Neural crest cell (in vitro differentiated cells): ENCODE measurements at places on chromosomes 5 and 9.

DNA sequence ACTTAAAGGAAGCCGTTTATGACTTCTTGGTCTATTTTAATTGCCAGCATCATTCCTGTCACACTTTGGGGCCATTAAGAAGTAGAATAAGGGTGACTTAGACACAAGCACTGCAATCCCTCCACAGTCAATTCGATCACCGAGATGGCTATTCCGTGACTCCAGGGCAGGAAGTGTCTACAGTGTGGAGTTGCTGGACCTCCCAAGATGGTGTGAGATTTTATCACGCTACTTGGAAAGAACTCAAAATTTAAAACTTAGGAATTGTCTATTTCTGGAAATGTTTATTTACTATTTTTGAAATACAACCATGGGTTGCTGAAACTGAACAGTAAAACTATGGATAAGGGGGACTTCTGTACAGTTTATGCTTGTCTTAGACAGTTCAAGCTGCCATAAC is 6.2 kb downstream of the FBXL7 start:
- DNase-seq = no peak

- DNase-seq = no peak
These were observed 136.4 kb downstream of the SEMA5A start for GRCh38 chr5:9409413-9409960.

DNA sequence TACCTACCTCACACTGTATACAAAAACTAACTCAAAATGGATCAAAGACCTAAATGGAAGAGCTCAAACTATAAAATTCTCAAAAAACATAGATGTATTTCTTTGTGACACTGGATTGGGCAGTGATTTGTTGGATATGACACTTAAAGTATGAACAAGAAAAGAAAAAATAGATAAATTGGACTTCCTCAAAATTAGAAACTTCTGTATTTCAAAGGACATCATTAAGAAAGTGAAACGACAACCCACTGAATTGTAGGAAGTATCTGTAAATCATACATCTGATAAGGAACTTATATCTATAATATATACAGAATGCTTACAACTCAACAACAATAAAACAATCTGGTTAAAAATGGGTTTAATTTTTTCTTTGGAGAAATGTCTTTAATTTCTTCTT is 96.7 kb downstream of the NRG2 start:
- no peak for DNase-seq

DNA sequence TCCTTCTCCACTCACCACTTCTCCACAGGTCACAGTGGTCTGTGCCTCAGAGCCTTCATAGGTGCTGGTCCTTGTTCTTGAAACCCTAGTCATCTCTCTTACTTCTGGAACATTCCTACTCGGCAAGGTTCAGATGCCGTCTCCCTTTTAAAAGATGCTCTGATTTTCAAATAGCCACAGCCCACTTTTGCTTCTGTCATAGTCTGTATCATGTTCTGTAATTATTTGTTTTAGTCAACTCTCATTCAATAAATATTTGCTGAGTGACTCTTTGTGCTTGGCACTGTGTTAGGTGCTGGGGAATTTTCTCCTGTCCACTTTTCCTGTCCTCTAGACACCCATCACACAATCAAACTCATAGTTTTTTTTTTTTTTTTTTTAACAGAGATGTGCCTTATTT is 181.3 kb upstream of the IL12B start:
- no peak for DNase-seq

- DNase-seq = no peak
These were observed 141.6 kb downstream of the INSYN2B start for GRCh38 chr5:169838688-169839087.

- DNase-seq = no peak
These were observed 324.9 kb downstream of the SPOCK1 start for GRCh38 chr5:137174196-137174595.

GRCh38 chr9:27675354-27675753 is 102.1 kb upstream of the C9orf72 start:
- no peak for DNase-seq

DNA sequence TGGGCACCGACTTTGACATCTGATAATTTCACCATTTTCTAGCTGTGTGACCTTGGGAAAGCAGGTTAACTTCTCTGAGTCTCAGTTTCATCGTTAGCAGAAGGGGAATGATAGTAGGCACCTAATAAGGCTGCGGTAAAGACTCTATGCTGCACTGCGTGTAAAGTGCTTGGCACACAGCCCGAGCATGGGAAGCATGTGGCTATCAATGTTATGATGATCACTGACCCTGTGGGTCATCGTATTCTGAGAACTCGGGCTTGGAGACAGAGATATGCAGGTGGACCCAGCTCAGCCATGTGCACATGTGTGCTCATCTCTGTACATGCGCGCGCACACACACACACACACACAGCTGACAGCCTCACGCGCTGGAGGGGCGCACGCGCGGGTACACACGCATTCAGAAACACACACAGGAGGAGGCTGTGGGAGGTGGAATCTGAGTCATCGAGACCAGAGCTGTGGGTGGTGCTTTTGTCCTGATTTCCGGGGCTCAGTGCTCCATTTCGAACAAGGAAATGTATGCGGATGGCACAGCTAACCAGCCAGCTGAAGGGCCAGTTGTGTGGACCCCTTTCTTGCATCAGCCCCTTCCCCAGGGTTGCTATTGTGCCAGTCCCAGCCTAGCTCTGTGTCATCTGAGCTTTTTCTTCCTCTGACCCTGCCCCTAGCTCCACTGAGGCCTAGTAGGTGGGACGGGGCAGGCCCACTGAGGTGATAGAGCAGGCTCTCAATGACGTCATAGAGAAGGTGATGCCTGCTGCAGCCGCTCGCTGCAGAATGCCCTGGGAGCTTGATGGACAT is 11.1 kb upstream of the ARAP3 start:
- no peak for DNase-seq

GRCh38 chr5:78277715-78278114 is 16.8 kb downstream of the AP3B1 start:
- DNase-seq = no peak

DNA sequence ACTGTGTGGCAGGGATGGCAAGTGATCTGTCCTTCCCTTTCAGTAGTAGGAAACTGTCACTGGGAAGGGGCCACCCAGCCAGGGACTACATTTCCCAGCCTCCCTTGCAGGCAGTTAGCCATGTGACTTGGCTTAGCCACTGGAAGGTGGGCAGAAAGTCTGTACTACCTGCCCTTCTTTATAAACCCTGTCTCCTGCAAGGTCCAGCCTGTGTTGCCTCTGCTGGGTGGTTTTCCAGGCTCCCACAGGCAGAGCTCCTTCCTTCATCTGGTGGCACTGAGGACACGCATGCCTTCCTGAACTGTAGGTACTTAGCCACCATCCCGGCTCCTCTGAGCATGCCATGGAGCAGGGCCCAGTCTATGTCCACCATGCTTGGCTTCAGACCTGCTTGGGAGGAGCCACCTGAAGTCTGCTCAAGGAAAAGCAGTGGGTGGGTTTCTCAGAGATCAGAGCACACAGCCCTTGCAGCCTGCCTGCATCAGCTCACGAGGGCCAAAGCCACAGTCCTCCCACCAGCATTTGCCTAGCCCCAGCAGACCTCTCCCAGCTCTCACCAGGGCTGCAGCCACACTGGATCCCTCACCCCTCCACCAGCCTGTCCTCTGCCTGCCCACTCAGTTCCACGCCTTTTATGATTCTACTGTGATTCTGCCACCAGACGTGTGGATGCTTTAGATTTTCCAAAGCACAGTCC is 16.7 kb upstream of the SLC25A51 start:
- DNase-seq = no peak

GRCh38 chr9:127175764-127176163 is 53.3 kb upstream of the ANGPTL2 start:
- no peak for DNase-seq
